Stimulated activated CD4-positive, alpha-beta T cell treated with anti-CD3 and anti-CD28 coated beads, Interleukin-1b, Interleukin-23, amount 100 ng/mL, for 1 hour (primary cell): ENCODE measurements at places on chromosomes 4 and X.

- DNase-seq, result no peak
These were observed 13.3 kb downstream of the VEGFC start for GRCh38 chr4:176779421-176779820.

- DNase-seq, result no peak
These were observed 8.2 kb upstream of the IQCM start for GRCh38 chr4:149823769-149824221.

- no peak for DNase-seq
These were observed 310.5 kb upstream of the DDX53 start for GRCh38 chrX:22689290-22689689.

DNA sequence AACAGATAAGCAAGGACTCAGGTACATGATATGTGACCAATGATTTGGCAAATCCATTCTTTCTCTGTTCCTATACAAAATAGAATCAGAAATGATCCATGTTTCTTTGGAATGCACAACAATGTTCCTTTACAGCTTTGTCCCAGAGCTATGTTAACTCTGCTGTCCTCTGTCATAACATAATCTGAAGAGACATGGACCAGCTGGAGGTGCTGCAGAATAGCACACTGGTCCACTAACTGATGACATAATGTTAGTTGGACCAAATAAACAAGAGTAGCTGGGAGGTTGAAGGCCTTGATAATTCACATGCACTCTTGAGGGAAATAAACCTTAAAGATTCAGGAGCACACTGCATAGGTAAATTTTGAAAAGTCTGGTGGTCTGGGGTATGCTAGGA, 23.0 kb upstream of the DHX15 start:
- DNase-seq, result no peak

GRCh38 chr4:185888676-185889075, 76.7 kb upstream of the SORBS2 start:
- no peak for DNase-seq

- no peak for DNase-seq
These were observed 65.8 kb downstream of the TEC start for GRCh38 chr4:48203819-48204218.

GRCh38 chr4:78651250-78651860, 99.8 kb downstream of the ANXA3 start:
- no peak for DNase-seq

GRCh38 chr4:84596826-84597225, 13.9 kb downstream of the CDS1 start:
- no peak for DNase-seq

DNA sequence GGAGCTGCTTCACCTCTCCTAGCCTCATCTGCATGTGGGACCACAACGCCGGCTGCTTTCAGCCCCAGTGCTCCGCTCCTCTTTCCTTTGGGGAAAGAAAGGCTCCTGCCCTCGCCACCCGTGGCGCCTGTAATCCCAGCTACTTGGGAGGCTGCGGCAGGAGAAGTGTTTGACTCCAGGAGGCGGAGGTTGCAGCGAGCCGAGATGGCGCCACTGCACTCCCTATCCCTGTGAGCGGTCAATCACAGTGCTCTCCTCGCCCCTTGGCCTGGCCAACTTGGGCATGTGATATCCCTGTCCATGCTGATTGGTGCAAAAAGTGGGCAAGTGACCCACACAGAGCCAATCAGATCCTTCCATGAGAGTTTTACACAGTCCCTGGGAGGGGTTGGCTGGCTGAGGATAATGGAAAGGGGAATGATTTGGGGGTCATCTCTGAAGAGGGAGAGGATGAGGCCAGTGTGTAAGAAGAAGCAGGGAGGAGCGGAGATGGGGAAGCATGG, 56.2 kb downstream of the WFS1 start:
- DNase-seq, result no peak

DNA sequence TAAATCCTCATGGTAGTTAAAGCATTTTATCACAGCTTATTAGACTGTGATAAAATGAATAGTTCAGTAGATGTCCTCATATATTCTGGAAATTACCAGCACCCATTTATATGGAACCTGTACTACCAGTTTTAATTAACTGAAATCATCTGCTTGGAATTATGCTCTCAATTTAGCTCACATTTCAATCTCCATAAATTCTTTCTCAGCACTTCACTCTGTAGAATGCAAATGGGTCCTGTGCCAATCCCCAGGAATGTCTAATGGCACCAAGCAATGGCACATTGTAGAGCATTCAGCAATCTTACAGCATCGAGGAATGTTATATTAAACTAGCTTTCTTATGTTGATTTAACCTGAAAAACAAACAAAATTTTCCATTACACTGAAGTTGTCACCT, 355.1 kb downstream of the PDHA2 start:
- no peak for DNase-seq

DNA sequence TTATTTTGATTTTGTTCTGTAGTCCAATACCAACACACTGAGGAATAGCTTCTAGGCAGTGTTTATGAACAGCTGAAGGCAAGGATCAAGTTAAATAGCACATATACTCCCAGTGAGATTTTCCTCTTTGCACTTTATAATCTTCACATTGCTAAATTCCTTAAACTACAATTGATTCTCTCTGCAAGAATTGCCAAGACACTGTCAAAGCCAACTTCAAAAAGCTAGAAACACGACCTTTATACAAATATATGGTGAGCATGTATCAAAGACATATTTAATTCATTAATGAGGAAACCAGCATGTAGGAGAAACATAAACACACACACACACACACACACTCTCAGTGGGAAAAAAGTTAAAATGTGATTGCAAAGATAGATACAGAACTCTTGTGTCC, 86.4 kb upstream of the FAM9C start:
- no peak for DNase-seq

DNA sequence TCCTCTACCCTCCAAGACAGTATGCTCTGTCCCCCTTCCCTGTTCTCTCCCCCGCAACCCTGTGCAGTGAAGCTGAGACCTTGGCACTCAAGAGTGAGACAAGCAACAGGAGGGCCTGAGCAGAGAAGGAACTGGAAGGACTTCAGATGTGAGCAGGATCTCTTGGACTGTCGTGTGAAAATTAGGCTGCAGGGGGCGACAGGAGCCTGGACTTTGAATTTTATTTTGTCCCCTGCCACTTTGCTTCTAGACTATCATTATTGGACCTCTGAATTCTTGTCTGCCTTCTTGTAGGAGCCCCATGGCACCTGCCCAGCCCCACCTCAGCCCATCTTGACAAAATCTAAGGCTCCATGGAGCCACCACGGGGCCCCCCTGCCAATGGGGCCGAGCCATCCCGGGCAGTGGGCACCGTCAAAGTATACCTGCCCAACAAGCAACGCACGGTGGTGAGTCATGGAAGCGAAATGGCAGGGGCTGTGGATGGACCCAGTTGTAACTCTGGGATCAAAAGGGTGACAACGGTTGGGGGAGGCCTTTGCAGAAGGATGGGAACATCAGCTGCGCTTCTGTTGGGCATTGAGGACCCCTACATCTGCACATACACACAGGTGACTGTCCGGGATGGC, 1.7 kb downstream of the ARAF start:
- DNase-seq, result no peak

GRCh38 chrX:9663216-9663615, 102.4 kb downstream of the GPR143 start:
- no peak for DNase-seq

- no peak for DNase-seq
These were observed 127.3 kb downstream of the CBR4 start for GRCh38 chr4:168882650-168883233.

DNA sequence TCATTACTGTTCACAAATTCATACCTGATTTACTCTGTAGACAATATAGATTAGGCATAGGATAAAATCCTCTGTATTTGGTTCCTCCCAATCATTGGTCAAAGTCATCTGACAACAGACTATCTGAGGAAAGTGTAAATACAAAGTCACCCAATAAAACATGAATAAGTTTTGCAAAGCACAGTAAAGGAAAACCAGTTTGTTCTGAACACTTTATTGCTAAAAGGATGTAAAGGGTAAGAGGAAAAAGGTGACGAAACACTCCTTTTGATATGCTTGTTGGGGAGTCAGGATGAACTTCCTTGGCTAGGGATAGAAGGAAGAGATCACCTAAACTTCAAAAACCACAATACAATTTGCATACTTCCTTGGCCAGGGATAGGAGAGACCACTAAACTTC, 10.9 kb downstream of the MAD2L1 start:
- DNase-seq, result no peak

GRCh38 chr4:98261405-98262291, 464 bp downstream of the RAP1GDS1 start:
- DNase-seq, result no peak

DNA sequence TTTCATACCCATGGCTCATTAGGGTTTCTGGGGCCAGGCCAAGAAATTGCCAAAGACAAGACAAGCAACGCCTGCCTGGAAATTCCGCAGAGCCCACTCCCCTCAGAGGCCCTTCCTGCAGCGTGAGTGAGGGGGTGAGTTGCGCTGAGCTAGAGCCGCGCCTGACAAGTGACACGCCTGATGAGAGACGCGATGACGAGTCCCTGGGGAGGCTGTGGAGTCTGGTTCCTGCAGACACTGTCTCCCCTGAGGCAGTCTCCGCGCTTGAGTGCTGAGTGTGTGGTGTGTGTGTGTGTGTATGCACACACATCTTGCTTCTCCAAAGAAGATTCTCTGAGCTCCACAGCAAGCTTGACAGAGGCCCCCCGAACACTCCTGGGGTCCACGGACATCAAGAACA, 269.8 kb downstream of the BCOR start:
- DNase-seq, result no peak

DNA sequence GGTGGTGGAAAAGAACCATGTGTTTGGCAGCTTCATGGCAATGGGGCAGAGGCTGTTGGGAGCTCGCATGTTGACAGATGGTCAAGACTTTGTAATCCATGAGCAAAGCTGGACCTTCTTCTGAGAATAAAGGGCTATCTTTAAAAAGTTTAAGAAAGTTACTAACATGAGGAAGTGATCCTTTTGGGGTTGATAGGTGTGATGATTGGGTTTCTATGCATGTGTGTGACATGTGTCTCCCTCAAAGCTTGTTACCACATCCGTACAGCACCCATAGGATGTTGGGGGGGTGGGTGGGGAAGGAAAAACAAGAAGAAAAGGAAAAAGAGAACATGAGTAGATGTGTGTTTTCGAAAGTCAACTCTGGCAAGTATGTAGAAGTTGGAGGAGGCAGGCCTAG, 123.0 kb upstream of the TLR3 start:
- DNase-seq, result no peak
